ENCODE measurements at places on chromosomes 16 and 17. TPM values are rescaled to one million over a fixed set of nuclear protein-coding genes. Genes with fewer than 3 reads are reported as not detected.

The LRRC36 gene
- not detected for total RNA-seq

The PIRT gene
- total RNA-seq = not detected

DNA sequence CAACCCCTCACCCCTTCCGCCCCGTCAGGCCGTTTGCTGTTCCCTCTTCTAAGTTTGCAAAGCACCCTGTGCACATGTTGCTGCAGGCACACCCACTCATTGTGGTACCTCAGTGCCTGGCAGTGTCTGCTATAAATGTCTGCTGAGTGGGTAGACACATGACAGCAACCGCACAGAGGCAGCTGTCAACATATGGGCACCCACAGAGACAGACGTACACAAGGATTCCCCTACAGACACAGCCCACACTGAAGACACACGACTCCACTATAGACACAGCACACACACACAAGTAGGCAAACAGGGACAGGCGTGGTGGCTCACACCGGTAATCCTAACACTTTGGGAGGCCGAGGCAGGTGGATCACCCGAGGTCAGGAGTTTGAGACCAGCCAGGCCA, 17.8 kb upstream of the CRK start:
- DNase-seq = no peak

DNA sequence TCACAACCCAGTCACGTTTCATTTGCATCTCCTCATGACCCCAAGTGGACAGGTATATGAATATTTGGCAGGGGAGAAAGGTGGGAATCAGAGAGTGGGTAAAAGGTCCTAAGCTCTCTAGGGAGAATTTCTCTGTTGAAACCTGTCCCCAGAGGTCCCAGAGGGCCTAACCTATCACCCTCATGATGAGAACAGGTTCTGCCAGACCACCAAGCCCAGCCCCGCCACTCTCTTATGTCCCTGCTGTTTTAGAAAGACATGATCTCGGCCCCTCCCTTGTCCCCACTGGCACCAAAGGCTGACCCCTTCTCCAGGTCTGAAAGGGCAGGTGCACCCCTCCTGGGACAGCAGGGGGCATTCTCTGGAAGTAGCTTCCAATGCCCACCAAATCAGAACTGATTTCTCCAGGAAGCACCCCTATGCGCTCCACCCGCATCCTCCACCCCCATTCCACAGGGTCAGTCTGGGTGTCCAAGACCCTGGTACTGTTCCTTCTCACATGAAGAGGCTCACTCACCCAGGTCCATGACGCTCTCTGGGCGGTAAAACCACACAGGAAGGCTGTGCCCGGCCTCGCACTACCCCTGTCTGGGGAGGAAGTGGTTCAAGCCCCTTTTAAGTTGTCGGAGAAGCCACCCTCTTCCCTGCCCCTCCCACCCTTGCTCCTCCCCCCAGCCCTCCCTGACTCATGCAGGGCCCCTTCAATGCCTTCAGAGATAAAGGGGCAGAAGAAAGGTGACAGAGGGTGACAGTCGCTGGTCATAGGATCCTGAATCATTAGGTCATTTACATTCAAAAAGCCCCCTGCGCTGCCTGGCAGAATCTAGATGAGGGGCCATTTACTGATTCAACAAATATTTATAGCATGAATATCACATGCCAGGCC, at the start of gene CCR7:
Gene CCR7 (minus strand): TSS at position 590 of the 886 bp plus-strand sequence. CDS start 63 bp downstream, at position 527.
- no peak for DNase-seq

- DNase-seq = no peak
Measured at GRCh38 chr16:18959031-18959505, 24.7 kb upstream of the TMC7 start.

The KRTAP4-2 gene
- not detected for total RNA-seq

The CRYBA1 gene
- not detected for total RNA-seq

- no peak for DNase-seq
Measured at GRCh38 chr17:48488548-48489106, 42.2 kb downstream of the HOXB1 start.

- DNase-seq = no peak
Measured at GRCh38 chr16:11978080-11978479, 1.5 kb downstream of the SNX29 start.

The ATP2A3 gene
- 19.7 TPM for total RNA-seq

DNA sequence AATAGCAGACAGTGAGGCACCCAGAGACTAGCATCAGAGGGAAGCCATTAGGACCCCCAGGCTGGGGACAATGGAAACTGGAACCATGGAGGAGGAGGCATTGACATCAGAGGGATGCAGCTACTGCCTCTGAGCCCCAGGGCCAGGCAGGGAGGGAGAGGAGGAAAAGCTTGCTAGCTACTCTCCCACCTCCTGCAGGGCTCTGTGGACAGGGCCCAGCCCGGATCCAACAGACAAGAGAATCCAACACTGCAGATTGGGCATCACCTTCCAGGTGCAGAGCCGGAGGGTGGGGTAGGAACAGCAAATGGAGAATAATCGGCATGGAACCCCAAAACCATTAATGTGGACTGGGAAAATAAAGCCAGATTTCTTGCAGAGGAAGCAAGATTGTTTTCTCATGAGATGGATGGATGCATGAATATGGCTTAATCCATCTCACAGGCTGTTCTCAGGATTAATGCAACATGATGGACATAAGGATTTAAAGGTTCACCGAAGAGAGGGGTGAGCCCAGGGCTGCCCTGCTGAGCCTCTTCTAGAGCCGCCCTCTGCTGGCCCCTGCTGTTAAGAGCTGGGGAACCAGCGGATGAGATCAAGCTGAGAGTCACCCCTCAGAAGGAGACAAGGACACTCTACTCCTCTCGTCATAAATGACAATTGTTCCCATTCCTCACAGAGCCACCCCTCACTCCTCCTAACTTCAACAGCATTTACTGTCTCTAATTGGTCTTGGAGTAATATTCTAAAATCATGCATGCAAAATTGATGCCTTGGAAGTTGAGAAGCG, 48.8 kb downstream of the DNAH3 start:
- DNase-seq = peak; percentile 47

The ZNF385C gene
- total RNA-seq = 0.27 TPM

DNA sequence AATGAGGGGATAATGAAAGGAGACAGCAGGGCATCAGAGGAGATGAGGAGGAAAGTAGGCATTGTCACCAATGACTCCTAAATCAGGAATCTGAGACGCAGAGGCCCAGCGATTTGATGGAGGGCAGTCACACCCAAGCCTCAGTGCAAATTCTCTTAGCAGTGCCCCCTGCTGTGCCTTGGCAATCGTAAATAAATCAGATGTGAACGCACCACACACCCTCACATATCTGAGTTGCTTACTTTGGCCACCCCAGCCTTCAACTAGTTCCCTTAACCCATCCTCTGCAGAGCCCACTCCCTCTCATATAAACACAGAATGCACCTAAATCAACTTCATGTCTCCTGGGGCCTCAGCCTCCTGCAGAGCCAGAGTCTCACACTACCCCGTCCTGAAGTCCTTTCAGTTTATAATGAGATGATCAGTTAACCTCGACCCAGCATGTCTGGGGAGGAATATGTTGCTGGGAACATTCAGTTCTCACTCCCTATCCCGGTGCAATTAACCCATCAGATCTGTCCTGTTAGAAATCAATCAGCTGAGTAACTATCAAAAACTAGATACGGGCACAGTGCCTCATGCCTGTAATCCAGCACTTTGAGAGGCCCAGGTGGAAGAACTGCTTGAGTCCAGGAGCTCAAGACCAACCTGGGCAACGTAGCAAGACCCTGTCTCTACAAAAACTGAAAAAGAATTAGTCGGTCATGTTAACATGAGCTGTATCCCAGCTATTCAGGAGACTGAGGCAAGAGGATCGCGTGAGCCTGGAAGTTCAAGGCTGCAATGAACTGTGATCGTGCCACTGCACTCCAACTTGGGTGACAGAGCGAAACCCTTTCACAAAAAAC, 78.4 kb downstream of the SLC39A11 start:
- DNase-seq = no peak
